ENCODE measurements at places on chromosomes 7 and 10.

DNA sequence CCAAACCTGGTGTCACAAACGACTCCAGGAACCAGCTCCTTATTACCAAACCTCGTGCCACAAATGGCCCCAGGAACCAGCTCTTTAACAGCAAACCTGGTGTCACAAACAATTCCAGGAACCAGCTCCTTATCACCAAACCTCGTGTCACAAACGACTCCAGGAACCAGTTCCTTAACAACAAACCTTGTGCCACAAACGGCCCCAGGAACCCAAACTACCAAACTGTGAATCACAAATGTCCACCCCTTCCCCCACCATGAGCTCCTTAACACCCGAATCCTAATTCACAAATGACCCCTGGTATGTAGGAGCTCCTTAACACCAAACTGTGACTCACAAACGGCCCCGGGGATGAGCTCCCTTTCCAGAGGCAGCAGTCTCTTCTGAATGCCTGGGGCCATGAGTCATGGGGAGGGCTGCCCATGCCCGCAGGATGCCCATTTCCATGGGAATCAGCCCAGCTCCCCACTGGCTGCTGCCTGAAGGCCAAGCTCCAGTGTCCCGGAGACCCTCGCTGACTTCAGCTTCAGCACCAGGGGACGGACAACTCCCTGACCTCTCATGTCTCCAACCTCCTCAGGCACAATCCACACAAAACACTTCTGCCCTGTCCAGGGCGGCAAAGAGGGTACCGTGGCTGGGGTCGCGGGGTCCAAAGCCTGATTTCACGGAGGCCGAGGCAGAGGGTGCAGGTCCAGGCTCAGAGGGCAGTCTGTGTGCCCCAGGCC, 213.1 kb downstream of the ELFN1 start:
- no peak for DNase-seq

GRCh38 chr10:676178-676577, 13.3 kb downstream of the DIP2C start:
- DNase-seq: no peak

GRCh38 chr7:102291056-102291915, 4.6 kb downstream of the SH2B2 start:
- DNase-seq: no peak

GRCh38 chr7:11540271-11540761, 291.7 kb downstream of the THSD7A start:
- DNase-seq: no peak

- no peak for DNase-seq
These were observed 354.2 kb downstream of the DNAJB6 start for GRCh38 chr7:157690833-157691585.

- DNase-seq: no peak
These were observed 207.7 kb downstream of the PTN start for GRCh38 chr7:137135654-137136350.

GRCh38 chr10:66321723-66322665, 603.8 kb upstream of the LRRTM3 start:
- no peak for DNase-seq

GRCh38 chr7:141436575-141437075, 114.6 kb upstream of the AGK start:
- DNase-seq: no peak

DNA sequence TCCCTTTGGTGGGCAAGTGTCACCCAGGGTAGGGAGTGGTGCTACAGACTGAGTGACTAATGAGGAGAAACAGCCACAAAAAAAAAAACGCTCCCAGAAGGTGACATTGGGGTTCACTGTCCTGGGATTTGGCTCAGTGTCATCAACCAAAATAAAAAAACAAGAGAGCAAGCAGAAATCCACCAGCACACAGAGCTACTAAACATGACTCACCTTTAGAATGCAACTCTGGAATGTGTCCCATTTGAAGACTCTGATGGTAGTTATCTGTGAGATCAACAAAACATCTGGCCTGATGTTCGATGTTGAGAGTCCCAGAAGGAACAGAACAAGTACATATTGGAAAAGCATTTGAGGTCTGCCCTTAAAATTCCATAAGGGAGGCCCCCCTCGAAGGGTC, 200.3 kb upstream of the LYZL2 start:
- no peak for DNase-seq

DNA sequence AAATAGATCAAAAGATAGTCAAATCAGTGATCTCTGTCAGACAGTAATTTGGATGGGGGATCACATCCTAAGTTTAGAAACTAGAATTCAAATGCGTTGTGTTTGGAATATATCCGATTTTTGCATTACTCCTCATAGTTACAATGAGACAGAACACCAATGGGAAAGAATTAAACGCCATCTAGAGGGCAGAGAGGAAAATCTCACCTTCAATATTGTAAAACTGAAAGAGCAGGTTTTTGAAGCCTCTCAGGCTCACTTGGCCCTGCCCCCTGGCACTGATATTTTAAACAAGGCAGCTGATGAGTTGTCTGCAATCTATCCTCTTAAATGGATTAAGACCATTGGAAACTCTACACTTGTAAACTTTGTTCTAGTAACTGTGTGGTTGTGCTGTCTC, 17.7 kb downstream of the FRG2B start:
- no peak for DNase-seq

GRCh38 chr10:74153676-74154075, 2.7 kb downstream of the ADK start:
- DNase-seq: no peak

GRCh38 chr10:78752221-78752620, 316.5 kb upstream of the ZMIZ1 start:
- DNase-seq: no peak

DNA sequence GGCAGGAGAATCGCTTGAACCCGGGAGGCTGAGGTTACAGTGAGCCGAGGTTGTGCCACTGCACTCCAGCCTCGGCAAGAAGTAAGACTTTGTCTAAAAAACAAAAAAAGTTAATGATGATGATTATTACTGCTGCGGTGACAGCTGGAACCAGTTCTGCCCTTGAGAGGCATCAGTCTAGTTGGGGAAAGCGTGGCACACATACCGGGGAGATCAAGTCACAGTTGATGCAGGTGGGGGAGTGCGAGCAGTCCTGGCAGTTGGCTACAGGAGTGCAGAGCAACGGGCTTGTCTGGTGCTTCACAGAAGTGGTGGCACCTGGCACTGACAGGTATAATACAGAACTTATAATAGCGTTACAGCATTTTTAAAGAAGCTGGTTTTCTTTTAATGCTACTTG, 173.0 kb downstream of the ARHGAP21 start:
- DNase-seq: no peak

- no peak for DNase-seq
These were observed 262.9 kb downstream of the TCERG1L start for GRCh38 chr10:131048606-131049005.

DNA sequence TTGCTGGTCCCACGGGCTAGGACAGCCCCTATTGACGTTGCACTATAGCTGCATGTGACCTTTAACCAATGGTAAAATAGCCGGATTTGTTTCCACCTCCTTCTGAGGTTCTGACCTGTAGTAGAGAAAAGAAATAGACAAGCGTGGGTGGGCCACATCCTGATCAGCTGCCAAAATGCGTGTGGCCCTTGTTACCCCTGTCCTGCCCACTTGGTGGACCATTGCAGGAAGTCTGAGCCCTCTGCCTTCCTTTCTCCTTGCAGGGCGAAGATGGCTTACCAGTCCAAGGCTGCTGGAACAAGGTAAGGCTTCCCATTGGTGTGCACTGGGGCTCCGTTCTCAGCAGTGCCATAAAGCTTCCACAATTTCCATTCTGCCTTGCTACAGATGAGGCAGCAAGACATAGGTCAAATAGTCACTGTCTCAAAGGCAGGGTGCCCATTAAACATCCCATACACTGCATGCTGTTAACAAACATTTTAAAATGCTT, 95.9 kb upstream of the MACROH2A2 start:
- no peak for DNase-seq

DNA sequence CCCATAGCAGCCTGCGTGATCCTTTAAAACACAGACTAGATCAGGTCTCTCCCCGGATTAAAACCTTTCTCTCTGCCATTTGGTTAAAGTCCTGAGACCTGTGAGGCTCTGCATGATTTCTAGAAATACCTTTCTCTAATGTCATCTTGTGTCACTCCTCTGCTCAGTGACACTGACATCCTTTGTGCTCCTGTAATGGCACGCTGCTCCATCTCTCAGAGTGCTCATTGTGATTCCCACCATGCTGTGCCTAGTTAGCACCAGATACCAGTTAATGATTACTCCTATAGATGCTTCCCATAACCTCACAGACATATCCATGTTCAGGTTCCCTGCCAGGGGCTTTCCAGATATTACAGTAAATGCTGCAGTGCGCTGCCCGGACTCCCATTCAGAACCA, 11.7 kb upstream of the OR9A2 start:
- DNase-seq: no peak

DNA sequence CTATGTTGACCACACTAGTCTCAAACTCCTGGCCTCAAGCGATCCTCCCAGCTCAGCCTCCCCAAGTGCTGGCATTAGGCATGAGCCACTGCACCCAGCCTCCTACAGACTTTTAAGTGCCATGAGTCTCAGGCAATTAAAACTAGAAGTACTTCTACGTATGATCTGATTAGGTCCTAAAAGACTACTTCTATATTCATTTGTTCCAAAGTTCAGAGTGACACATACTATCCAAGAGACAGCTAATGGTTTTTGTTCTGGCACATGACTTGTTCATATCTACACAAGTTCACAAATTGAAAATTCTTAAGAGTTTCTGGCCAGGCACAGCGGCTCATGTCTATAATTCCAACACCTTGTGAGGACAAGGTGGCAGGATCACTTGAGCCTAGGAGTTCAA, 11.7 kb downstream of the ARHGAP19 start:
- DNase-seq: no peak

DNA sequence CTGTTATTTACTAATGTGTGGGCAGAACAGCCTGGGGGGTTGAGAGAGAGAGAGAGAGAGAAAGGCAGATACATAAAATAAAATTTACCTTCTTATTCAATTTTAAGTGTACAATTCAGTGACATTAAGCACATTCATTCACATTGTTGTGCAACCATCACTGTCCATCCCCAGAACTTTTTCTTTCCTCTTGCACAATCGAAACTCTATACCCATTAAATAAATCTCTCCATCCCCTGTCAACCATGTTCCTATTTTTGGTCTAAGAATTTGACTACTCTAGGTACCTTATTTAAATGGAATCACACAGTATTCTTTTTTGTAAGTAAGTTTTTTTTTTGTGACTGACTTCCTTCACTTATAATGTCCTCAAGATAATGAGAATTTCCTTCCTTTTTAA, 181.6 kb downstream of the SND1 start:
- DNase-seq: no peak

- DNase-seq: no peak
These were observed 97.6 kb downstream of the ZMIZ1 start for GRCh38 chr10:79166312-79166721.

DNA sequence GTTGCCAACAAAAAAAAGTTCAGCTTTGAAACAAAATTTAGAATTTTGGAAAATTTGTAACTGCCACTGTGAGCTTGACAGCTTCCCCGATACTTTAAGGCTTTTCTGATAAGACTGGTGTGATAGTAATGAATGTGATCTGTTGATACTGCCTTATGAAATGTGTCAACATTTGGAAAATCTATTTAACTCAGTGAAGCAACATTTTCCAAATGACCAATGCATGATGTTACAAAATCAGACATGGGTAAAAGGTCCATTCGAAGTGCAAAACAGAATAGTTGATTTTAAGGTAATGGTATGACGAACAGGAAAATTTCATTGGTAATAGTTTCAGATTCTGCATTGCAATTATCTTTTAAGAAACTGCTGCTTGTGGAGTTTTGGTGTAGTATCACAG, 175.4 kb downstream of the SEM1 start:
- no peak for DNase-seq

DNA sequence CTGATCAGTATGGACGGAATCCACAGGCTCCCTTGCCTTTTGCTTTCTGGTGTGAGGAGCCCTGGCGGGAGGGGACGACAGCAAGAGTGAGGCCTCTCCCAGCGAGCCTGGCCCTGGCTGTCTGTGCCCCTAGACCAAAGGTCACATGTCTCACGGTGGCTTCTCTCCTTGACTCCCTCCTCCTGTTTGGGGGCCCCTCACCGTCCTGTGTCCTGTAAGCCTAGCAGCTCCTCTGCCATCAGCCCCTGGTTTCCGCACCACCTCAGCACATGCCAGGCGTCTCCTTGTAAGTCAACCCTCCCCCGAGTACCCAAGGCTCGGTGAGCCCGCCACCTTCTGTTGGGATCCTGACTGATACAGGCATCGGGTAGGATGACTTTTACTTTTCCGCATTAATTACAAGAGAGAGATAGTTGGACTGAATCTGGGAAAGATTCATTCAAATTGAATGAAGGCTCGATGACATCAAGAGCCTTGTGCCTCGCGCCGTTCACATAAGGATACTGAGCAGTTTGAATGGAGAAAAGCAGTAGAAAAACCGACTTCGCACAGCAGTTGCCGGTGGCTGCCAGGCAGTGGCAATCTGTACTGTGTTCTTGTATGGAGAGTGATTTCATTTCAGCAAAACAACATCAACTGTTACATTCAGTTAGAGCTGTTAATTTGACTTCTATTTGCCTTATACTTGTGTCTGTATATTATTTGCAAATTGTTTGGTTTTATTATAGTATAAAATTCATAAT, 119.8 kb downstream of the XRCC2 start:
- DNase-seq: no peak

DNA sequence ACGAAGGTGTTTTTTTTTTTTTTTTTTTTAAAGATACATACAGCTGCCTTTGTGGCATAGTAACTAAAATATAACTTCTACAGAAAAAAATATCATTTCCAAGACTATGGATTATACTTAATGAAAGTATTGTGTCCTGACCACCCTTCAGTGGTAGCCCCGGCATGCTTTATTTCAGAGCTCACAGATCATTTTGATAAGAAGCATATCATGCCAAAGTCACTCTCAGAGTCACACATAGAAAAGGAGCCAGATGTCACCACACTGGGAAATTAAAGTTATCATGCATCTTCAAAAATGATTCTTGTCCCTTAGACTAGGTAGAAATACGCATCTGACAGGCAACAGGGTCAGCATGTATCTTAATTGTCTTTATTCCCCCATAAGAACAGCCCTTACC, 3.0 kb downstream of the ADARB2 start:
- no peak for DNase-seq

DNA sequence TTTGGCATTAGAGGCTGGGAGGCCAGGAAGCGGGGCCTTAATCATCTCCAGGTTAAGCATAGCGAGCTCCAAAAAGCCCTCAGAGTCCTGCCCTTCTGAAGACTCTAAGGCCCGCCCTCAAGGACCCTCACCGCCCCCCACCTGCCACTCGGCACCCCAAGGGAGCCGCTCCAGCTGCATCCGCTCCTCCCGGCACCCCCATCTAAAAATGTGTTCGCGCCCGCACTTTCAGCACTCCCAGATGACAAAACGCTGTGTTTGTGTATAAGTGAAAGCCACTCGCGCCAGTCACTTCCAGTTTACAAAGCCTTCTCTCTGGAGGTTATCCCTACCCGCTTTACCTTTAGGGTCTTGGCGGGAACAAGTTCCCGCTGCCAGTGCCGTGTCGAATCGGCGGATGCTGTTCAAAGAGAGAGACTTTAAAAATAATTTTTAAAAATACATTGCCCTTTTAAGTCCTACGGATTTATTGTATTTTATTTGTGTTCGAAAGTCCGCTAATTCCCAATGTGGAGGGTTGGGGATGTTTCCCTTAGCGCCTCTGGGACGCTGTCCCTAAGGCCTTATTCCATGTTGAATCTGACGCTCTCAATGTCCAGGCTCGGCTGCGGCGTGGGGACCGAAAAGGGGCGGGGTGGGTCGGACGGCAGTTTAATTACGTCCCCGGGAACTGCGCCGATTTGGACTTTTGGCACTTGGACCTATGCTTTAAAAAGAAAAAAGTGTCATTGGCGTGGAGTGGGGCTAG, at the start of the genes DCLRE1A and NHLRC2:
Gene DCLRE1A, minus strand, starts transcription at position 70 of the 748 bp plus-strand sequence. CDS start 900 bp downstream, outside the sequence.
Gene NHLRC2, plus strand, starts transcription at position 649 of the 748 bp plus-strand sequence. CDS start 212 bp downstream, outside the sequence.
- no peak for DNase-seq

- DNase-seq: no peak
These were observed 210.6 kb upstream of the PHYHIPL start for GRCh38 chr10:58965855-58966254.
